Muscle of arm (tissue), 14 donors: ENCODE measurements at places on chromosomes 5 and 9.

DNA sequence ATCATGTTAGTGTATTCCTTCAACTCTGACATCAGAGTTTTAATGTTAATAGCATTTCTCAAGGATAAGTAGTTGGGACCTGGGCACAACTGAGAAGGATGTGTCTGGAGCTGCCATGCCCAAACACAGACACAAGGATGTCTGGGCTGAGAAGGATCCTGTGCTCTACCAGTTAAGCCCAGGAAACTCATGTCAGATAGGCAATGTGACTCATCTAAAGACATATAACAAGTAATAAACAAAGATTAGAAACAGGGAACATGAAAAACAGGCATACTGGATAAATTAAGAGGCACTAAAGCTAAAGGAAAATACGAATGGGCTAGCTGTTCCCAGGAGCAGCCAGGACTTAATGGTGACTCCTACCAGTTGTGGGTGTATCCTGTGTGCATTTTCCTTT is 9.1 kb upstream of the EGFLAM start:
- no peak for DNase-seq

- DNase-seq = no peak
Observed at GRCh38 chr5:171575808-171576207, 156.4 kb downstream of the FGF18 start.

GRCh38 chr5:150106674-150107426 is 20.5 kb upstream of the CSF1R start:
- DNase-seq = no peak

DNA sequence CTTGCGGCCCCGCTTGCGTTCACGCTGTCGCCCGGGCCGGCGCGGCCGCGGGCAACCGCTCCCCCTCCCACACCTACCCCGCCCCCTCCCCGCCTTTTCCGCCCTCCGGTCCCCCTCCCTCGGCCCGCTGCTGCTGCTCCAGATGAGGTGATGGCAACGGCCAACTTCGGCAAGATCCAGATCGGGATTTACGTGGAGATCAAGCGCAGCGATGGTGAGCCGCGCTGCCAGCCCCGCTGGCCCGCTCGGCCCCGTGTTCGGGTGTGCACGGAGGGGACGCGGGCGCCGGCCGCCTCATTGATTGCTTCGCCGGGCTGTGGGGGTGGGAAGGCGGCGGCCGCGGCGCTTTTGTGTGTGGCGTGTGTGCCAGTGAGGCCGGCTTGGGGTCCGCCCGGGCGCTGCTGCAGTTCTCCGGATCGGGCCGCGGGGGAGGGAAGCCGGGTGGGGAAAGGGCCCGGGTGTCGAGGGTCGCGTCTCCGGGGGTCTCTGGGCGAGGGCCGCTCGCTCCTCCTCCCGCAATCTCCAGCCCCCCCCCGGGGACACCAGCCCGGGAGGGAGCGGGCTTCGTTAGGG is 403 bp downstream of the KIF2A start:
- DNase-seq = peak; percentile 70

DNA sequence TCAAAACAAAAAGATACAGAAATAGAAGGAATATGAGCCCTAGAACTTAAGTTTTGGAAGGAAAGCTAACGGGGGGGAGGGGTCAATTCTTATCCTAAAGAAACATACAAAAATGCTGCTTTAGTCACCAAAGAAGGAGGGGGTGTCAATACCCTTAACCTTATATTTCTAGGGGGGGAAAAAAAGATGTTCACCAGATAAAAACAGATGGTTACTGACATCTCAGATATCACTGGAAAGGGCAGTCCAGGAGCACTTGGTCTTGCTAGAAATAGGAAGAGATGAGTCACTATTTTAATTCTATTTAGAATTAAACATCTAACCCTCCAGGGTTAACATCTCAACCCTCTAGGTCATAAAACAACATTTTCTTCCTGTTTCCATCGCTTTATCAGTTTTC is 1.7 kb downstream of the DIAPH1 start:
- no peak for DNase-seq

- no peak for DNase-seq
Observed at GRCh38 chr9:112063151-112063550, 111.9 kb downstream of the SUSD1 start.

DNA sequence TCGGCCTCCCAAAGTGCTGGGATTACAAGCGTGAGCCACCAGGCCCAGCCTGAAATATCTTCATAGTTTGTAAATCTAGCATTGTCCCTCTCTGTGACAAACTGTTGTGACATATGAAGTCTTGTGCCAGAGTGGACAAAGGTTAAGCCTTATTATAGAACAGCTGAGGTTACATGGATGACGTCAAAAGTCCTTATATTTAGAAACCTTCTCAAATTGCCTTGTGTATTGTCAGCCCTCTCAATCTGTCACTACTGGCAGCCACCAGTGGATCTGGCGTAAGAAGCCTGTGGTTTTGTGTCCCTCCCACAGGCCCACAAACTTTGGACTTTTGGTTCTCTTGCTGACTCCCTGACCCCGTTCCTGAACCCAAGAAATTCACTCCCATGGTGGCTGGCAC is 79.4 kb upstream of the CCDC112 start:
- no peak for DNase-seq

DNA sequence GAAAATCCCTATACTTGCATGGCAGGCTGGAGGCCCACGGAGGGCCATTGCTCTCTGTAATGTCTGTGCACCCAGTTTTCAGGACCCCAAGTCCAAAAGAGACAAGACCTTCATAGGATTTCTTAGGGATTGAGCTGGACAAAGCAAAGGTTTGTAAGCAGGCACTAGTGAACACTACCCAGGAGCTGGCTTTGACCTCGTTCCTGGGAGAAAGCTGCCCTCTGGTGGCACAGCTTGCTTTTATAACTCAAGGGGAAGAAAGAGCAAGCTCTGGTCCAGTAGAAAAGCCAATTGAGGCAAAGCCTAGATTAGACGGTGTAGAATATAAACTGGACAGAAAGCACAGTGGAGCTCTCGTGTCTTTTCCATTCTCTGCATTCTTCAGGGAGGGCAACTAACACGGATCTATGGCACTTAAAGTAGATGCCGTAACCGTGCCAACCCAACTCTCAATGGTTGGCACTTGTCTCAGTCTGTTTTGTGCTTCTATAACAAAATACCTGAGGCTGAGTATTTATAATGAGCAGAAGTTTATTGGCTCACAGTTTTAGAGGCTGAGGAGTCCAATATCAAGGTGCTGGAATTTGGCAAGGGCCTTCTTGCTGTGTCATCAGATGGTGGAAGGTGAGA is 7.9 kb downstream of the GABRP start:
- DNase-seq = peak; percentile 57

- no peak for DNase-seq
Observed at GRCh38 chr5:91243852-91244251, 139.3 kb downstream of the ARRDC3 start.

DNA sequence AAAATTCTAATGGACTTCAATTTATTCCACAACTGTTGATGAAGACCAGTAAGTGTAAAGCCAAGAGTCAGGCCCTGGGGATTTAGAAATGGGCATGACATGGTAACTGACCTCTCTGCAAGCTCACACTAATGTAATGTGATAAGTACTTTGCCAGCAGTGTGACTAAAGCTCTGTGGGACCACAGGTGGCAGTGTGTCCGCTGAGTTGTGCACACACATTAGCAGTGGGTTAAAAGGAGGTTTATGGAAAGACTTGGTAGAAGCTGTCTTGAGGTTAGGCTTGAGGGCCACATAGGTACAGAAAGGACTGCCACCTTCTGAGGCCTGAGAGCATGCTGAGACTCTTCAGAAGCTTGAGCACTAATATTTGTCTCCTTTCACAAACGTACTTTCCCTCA is 67.6 kb downstream of the UBAP1 start:
- no peak for DNase-seq

GRCh38 chr9:68832861-68833518 is 128.0 kb downstream of the PIP5K1B start:
- no peak for DNase-seq

DNA sequence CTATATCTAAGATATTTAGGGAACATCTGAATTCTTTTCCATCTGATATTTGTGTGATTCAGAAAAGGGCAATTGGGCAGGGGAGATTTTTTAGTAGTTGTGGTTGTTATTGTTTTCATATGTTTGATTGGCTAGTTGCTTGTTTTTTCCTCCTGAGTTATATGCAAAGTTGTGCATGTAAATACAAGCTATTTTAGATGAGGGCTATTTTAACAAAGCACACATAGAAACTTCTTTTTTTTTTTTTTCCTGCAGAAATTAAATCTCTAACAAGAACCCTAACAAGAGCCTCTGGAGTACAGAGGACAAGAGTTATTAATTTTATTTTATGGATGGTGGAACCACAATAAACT is 559.1 kb downstream of the CETN3 start:
- DNase-seq = no peak

DNA sequence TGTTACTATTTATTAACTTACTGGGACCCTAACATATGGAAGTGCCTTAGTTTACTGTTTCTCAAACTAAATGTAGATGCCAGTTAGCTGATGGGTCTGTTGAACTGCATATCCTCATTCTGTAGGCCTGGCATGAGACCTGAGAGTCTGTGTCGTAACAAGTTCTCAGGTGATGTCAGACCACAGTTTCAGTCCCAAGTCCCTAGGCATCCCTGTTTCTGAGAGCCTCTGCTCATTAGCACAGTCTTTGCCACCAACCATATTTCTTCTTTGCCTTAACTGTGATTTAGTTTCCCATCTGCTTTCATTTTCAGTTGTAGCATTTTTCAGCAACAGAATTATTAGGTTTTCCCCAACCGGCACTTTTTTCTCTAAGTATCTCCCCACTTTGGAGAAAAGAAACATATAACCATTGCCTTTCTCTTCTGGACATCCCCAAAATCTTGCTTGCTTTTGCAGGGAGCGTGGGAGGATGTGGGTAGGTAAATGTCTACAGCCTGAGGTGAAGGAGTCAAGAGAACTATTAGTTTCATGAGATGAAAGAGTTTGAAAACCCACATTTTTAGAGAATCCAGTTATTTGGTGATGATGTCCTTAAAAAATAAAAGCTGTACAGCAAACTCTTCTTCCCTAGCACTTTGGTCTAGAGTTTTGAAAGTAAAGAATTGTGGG is 74.6 kb downstream of the NUDT12 start:
- DNase-seq = no peak

GRCh38 chr9:92141144-92142129 is 26.2 kb upstream of the SPTLC1 start:
- DNase-seq = no peak

DNA sequence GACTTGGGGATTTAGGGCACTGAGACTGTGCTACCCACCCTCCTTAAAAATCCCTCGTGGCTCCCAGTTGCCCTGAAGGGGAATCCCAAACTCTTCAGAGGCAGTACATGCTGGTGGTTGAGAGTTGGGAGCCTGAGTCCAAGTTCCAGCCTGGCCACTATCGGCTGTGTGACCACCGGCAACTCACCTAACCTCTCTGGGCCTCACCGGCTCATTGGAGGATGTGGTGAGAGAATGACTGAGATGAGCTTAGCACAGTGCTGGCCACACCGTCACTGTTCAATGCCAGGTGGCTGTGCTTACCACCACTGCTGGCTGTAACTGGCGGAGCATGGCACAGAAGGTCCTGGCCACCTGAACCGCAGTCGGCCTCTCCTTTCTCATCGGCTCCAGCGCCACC is 200.2 kb downstream of the C9orf50 start:
- DNase-seq = no peak

DNA sequence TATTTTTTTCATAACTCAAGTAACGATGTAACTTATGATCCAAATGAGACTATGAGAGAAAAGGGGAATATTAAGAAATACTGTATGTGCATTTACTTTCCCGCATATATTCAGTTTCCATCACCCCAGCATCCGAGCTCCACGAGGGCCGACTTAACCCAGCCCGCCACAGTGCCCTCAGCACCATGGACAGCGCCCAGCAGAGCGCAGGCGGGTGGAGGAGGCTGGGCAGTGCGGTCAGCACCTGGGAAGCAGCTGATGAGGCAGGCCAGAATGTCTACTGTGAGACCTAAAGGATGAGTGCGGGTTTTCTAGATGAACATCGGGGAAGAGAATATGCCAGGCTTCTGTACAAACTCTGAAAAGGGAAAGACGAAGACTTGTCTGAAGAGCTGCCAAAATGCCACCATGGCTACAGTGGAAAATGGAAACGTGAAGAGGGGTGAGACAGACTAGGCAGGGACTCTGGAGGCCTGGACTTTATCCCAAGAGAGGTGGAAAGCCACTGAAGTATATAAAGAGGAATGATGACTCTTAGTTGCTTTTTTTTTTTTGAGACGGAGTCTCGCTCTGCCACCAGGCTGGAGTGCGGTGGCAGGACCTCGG is 34.5 kb upstream of the MED27 start:
- peak; percentile 68 for DNase-seq

- no peak for DNase-seq
Observed at GRCh38 chr9:127793093-127793708, 7.4 kb downstream of the CDK9 start.

GRCh38 chr9:16023446-16023845 is 470.6 kb downstream of the CCDC171 start:
- no peak for DNase-seq

DNA sequence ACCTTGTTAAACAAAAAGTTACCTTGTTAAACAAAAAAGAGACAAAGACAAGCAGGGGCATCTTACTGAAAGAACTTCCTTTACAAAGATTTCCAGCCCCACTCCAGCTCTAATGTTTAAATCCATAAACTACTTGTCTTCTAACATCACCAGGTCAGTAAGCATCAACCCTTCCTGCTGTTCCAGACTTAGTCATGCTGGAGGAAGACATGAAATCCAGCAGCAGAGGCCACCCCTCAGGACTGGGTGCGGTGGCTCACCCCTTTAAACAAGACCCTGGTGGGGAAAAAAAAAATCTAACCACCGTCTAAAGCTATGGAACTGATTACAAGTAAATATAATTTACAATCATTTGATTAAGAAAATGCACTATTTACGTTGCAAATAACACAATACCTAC is 9.1 kb downstream of the PDCL start:
- no peak for DNase-seq

- DNase-seq = no peak
Observed at GRCh38 chr5:172887692-172888091, 53.6 kb downstream of the ERGIC1 start.

GRCh38 chr5:77337686-77338085 is 127.2 kb downstream of the PDE8B start:
- peak; percentile 49 for DNase-seq

- DNase-seq = no peak
Observed at GRCh38 chr9:124889006-124889405, 27.1 kb downstream of the ARPC5L start.

DNA sequence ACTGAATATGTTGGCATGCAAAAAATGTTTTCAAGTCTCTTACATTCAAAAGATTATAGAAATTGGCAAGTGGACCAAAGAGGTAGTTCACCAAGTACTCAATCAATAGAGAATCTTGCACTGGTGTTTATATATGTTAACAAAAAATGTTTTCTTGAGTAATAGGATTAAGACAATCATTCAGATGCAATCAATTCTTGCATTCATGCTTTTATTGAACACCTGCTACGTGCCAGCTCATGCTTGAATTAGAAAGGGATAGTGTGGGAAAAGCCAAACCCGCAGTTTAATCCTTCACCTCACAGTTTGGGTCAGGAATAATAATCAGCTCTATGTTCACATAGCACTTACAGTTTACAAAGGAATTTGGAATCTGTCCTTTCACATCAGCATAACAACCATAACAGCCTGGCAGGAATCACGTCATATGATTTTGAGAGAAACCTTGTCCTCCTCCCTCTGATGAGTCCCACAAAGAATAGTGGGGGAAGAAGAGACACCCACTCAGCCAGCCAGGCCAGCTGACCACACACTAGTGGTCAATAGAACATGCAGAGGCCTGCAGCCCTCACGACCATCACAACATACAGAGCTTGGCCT is 36.8 kb upstream of the FRRS1L start:
- DNase-seq = no peak
